ENCODE measurements at places on chromosomes 4 and X.

DNA sequence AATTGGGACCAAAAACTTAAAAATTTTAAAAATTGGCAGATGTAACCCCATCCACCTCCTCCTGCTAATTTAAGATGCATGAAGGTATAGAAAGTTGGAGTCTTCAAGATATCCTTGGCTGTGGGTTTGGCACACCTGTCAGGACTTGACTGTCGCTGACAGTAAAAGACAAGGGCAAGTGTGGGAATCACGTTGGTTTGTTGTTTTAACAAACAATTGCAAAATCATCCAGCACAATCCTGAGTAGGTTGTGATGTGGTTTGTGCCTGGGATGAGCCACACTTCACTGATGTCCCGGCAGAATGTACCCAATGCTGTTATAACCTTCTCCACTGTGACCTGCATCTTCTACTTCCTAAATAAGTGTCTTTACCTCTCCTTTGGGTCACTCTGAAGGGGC, 24.0 kb downstream of the HOPX start:
- DNase-seq = no peak

- DNase-seq = peak; percentile 28
Measured at GRCh38 chr4:112058433-112058832, 86.8 kb upstream of the FAM241A start.

DNA sequence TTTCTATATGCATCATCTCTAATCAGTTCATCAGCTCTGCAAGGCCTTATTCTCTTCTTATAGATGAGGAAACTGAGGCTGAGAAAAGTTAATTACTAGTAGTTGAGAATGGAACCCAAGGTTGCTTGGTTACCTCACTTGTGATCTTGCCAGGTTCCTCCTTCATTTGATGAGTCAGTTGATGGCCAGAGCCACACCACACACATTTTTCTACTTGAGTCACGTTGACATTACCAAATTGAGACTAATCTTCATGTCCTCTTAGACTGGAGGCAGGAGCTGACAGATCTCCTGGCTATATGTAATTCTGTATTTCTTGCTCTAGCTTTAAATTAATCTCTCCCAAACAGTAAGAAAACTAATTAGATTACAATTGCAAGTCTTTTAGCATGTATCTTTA, 428.4 kb downstream of the AFF2 start:
- no peak for DNase-seq

GRCh38 chrX:13087322-13088155, 43.1 kb upstream of the FAM9C start:
- DNase-seq = peak; percentile 55

- DNase-seq = no peak
Measured at GRCh38 chrX:114619874-114620273, 36.0 kb downstream of the HTR2C start.

DNA sequence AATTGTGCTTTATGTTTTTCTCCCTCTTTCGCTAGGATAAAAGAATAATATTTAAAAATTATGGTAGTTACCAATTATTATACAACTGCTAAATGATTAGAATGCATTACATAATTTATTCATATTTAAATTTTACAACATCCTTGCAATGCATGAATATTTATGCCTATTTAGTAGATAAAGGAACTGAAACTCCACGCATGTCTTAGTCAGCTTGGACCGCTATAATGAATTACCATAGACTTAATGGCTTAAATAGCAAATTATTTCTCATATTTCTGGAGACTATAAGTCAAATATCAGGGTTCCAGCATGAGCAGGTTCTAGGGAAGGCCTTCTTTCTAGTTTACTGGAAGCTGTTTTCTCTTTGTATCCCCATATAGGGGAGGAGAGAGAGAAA, 1555.4 kb upstream of the ADGRL3 start:
- no peak for DNase-seq

DNA sequence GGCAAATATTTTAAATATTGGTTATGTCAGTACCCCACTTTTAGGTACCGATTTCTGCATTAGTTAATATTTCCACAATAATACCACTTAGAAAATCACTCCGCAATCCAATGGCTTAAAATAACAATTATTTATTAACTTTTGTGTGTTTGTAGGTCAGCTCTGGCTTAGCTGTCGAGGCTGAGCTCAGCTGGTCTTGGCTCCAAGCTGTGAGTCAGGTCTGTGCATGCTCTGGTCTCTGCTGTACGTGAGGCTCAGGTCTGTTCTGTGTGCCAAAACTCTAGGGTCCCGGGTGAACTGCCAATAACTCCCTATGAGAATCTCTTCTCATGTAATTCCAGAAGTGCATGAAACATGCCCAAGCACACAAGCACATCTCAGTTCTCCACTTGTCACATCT, 245.8 kb upstream of the GK2 start:
- DNase-seq = no peak

GRCh38 chrX:45623266-45623665, 422.6 kb upstream of the DIPK2B start:
- DNase-seq = peak; percentile 16
